ENCODE measurements at places on chromosomes 12 and 14.

DNA sequence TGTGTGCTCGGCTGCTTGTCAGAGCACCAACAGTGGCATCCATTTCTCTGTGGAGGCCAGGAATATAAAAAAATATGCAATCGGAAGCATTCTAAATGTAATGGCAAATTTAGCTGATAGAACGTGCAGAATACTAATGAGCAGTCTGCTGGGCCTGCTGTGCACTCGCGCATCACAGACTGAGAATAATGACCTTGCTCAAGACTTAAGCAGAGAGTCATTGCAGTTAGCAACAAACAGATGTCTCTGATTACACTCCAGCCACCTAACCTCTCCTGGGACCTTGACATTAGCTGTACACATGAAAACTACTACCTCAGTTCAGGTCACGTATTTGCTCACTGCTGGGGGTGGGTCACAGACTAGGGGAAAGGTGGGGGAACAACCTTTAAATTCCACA lies 269.2 kb upstream of the DAAM1 start:
- no peak for DNase-seq

DNA sequence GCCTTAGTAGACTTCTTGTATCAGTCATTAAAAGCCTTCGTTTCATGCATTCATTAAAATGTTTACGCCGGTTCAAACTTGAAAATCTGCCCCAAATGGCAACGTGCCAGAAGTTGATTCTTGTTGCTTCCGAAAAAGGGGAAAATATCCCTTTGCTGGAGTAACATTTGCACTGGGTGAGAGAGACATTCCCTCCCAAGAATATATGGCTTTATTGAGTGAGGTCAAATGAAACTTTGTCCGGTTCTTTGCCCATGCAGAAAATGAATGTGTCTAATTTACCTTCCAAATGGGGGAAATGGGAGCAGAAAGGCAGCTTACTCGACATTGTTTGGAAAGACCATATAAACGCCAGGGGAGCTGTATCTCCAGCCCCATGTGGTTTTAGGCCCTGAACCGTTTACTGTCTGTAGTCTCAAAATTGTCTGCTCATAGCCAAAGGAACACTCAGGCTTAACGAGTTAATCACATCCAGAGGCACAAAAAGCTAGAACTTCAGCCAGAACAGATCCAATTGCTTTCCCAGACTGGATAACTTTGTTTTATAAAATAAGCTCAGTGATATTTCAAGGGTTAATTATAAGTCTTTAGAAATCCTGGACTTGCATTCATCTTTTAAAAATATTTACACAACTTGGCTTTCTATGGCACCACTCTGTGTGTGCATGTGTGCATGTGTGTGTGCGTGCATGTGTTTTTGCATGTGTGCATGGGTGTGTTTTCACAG lies 2.9 kb upstream of the EMP1 start:
- DNase-seq: no peak

- DNase-seq: no peak
Measured at GRCh38 chr14:68571114-68571591, 221.7 kb downstream of the ZFP36L1 start.

- DNase-seq: no peak
Measured at GRCh38 chr14:98591161-98591560, 680.8 kb downstream of the BCL11B start.

GRCh38 chr12:129848876-129849275 lies 54.9 kb downstream of the TMEM132D start:
- DNase-seq: no peak

DNA sequence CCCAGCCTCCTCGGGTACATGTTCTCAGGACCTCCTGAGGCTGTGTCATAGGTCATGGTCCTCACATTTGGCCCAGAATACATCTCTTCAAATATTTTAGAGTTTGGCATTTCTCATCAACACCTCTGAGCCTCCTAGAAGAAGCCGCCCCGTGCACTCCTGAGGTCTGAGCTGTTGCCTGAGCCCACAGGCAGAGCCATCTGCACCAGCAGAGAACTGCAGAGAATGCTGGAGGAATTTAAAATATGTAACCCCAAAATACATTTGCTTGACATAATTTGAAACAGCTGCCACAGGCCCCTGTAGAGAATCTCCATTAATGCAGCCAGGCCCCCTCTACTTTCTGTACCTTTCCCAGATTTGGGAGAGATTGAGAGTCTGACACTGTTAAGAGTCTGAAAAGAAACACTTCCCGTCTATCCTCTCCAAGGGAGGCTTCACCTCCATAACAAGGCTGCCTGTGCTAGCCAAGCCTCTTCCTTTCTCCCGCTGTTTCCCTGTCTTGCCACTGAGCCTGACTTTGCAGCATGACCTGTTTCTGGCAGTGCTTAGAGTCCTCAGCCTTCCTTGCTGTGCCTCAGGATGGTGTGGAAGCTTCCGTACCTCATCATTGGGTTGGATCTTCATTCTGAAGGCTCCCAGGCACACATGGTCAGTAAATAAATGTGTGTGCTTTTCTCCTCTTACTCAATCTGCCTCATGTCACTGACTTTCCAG lies 95.4 kb upstream of the SFSWAP start:
- no peak for DNase-seq

GRCh38 chr12:5809586-5809985 lies 135.5 kb downstream of the ANO2 start:
- DNase-seq: no peak

DNA sequence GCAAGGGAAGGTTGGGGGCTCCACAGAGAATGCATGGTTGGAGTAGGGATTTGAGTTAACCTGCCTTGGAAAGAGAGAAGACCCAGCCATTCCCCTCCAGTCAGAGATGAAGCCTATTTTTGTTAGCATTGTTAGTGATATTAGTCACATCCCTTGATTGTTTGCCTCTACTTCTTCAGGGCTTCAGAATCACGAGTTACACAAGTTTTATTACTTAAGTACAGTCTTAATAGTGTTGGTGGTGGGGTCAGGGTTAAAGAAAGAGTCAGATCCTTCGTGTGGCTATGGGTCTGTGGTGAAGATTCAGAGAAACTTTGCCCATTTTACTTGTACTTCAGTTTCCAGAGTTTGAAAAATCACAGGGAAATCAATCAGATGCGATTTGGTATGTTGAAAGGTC lies 363.1 kb downstream of the LRIG3 start:
- no peak for DNase-seq

GRCh38 chr14:88204221-88204620 lies 118.8 kb downstream of the KCNK10 start:
- no peak for DNase-seq

DNA sequence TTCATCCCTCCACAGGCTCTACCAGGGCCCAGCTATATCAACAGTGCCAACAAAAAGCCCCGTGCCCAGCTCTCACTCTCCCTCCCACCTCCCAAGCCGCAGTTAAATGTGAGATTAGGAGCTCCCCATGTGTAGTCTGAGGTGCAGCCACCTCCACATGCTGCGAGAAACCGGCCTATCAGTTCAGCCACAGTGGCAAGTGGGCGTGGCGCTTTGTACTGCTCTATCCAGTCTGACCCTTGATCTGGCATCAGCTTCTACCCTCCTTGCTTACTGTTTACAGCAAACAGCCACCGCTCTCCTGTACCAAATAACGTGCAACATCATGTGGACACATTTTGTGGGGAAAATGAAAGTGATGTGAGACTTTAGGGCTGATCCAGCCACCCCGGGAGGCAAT lies 1.7 kb downstream of the PLEK2 start:
- DNase-seq: no peak

DNA sequence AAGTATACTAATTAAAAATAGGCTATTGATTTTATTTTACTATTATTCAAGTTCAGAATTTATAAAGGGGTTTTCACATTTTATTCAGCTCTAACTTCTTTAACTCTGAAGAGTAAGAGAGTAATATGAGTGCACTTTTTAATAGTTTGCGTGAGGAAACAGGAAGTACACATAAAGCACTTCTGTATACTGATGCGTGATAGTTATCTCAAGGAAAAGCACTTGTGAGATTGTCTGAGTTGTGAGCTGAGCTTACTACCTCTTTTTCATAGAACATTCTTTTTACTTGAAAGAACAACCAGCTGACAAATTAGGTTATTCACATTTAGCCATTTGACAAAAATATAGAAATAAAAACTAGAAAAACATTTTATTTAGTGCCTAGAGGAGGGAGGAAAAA lies 1.9 kb downstream of the RAD51AP1 start:
- DNase-seq: no peak

GRCh38 chr12:68959891-68960464 lies 27.0 kb upstream of the CPM start:
- no peak for DNase-seq

DNA sequence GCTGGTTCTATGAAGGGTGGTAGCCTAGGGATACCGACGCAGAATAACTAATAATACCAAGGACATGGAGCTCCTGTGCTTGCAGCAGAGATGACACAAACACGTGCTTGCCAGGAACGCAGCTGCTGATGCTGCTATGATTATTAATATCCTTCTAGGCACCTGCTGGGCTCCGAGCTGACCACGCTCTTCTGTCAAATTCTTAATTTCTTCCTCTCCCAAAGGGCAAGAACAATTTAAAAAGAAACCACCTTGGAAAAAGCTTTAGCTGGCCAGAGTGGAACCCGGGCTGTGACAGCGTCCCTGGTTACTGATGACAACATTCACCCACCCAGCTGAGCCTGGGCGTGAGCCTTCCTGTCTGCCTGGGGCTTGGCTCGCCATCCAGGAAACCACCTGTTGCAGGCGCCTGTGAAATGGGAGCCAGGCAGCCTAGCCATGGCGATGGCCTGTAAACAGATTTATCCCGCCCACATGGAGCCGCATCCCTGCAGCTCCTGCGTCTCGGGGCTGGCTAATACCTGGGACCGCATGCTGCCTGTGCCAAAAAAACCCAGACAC lies 28.8 kb downstream of the CLMN start:
- DNase-seq: no peak

GRCh38 chr12:109014984-109015765 lies 5.7 kb downstream of the SVOP start:
- DNase-seq: no peak

DNA sequence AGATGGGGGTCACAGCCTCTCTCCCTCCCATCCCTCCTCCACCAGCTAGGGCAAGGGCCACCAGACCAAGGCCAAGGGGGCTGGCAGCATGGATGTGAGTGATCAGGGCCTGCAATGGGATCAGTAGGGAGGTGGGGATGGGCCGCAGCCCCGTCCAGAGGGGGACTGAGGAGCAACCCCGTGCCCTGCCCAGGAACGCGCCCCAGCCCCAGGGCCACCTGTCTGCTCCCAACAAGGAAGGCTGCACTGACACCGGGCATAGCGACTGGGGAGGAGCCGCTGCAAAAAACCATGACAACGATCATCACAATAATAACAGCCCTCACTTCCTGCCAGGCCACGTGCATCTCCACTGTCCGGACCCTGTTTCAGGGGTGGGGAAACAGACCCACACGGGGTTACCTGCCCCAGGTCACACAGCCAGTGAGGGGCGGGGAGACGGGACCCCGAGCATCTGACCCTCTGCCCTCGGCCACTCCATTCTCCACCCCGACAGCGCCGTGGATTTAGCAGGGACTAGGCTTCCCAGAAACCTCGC lies 24.3 kb downstream of the NCOR2 start:
- peak; percentile 23 for DNase-seq

DNA sequence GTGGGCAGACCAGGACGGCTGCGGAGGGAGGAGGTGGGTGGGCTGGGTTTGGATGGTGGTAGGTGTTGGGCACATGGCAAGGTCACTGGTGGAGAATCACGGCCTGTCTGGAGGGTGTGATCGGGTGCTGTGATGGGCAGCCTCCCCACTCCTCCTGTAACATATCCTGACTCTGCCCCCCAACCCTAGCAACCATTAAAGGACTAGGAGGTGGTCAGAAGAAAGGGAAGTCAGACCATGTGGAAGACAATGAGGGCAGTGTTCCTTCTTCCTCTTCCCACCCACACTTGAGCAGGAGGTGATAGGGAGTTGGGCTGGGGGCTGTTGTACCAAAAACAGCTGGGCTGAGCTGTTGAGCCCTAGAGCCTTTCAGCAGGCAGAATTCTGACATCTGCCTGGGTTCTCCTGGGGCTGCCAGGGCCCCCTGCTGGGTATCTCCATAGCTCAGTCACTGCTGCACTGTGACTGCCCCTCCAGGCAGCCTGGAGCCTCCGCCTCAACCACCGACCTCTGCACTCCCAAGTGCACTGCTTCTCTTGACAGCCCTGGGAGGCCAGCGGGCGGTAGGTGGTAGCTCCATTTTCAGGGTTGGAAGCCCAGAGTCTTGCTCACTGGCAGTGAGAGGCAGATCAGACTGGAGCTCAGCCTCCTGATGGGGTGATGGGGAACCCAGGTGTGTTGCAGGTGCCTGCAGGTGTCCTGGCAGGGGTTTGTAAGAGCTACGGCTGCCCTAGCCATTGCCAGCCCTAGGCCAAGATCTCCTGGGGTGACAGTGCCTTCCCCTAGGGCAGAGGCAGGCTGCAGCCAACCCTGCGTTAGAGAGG lies 15.4 kb downstream of the VASH1 start:
- no peak for DNase-seq

DNA sequence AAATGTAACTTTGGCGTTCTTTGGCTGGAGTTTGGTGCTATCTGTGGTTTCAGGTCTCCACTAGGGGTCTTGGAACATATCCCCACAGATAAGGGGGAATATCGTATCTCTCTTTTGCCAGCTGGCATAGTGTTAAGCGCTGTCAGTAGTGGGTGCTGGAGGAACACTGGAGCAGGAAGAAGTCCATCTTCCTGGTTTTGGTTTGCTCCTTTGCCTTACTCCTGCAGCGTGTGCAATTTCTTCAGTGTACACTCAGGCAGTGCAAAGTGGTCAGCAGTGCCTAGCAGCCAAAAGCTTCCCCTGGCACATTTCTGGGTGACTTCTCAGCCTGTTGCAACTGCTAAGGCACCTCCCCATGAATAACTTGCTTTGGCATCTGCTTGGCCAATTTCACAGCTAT lies 11.7 kb upstream of the RIPK3 start:
- DNase-seq: no peak

DNA sequence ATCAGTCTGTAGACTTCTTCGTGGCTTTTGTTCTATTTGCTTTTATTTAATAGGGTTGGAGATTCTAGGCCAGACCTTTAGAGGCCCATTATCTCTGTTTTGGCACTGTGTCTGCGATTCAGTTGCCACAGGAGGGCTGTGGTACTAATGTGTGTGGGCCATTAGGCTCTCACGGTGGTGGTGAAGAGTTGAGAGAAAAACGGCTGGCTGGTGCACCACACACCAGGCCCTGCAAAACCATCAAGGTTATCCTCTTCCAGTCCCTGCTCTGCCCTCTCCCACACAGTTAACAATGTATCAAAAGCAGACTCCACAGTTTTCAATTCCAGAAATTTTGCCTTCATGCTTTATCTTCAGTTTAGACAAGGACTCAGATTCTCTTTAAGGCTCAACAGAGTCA lies 97.7 kb downstream of the MYF5 start:
- DNase-seq: no peak

DNA sequence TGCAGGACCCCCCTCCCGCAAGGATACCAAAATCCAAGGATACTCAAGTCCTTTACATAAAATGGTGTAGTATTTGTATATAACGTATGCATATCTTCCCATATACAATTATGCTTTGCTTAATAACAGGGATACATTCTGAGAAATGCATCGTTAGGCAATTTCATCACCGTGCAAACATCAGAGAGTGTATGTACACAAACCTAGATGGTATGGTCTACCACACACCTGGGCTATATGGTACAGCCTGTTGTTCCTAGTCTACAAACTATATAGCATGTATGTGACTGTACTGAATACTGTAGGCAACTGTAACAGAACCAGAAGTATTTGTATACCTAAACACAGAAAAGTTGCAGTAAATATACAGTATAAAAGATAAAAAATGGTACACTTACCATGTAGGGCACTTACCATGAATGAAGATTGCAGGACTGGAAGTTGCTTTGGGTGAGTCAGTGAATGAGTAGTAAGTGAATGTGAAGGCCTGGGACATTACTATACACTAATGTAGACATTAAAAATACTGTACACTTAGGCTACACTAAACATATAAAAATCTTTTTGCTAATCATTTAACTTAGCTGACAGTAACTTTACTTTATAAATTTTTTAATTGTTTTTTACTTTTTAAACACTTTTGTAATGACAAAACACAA lies 141.1 kb downstream of the SLC41A2 start:
- DNase-seq: no peak
